ENCODE measurements at places on chromosomes 3 and 15.
A peak's percentile ranks its signal among the peaks of the same experiment; 100 is the strongest.

GRCh38 chr15:68674975-68675374, 96.2 kb downstream of the CORO2B start:
- DNase-seq = no peak

GRCh38 chr15:92883163-92883875, 16.8 kb upstream of the CHD2 start:
- peak; percentile 79 for DNase-seq

DNA sequence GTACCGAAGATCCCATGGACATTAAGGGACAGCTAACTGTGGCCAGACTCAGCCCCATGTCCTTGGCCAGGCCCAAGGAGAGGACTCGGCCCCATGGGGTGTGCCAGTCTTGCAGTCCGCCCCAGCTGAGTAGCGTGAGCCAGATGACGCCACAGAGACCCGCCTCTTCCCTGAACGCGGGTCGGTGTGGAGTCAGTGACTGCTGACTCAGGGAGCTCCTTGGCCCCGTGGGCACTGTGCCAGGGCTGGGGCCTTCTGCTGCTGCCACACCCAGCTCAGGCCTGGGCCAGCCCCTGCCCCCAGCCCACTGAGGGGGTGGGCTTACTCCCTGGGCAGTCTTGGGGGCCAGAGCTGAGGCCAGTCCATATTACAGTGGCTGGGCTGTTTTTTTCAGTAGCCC, 52.8 kb downstream of the PLXNA1 start:
- peak; percentile 93 for DNase-seq

DNA sequence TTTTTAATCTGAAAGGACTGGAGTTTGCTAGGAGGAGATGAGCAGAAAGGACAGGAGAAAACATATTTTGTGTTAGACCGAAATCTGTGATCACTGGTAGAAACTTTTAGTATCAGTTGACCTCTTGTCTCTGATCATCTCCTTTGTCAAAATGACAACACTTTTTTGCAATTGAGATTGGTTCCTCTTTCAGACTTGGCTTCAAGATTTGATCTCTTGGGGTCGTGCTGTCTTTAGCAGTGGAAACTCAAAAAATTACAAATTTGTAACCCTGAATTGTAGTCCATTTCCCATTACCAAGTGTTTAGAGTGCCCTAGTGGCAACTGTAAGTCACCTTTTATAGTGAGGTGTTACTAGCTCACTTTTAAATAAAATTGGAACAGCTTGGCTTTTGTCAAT, 107.4 kb downstream of the KLHL25 start:
- DNase-seq = no peak

GRCh38 chr3:100110162-100110561, 4.1 kb downstream of the FILIP1L start:
- no peak for DNase-seq

- DNase-seq = no peak
These were observed 46.6 kb upstream of the TCF12 start for GRCh38 chr15:56871867-56872266.

- DNase-seq = no peak
These were observed 1002.9 kb downstream of the AGBL1 start for GRCh38 chr15:87082581-87082980.

DNA sequence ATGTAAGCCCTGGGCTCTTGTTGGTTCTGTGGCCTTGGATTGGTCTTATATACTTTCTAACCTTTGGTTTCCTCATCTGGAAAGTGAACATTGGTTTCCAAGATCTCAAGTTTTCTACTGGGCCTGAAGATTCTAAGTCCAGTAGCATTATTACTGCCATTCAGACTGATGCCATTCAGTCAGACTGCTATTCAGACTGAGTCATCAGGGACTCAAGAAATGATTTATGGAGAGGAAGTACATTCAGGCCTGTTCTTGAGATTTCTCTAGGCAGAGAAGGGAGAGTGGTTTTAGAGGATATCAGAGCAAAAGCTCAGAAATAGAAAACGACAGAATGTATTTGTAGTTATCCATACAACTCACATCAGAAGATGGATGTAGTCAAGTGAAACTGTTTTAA, 557.2 kb downstream of the NR2F2 start:
- DNase-seq = no peak

GRCh38 chr3:151210676-151211381, 7.8 kb upstream of the GPR171 start:
- DNase-seq = no peak

DNA sequence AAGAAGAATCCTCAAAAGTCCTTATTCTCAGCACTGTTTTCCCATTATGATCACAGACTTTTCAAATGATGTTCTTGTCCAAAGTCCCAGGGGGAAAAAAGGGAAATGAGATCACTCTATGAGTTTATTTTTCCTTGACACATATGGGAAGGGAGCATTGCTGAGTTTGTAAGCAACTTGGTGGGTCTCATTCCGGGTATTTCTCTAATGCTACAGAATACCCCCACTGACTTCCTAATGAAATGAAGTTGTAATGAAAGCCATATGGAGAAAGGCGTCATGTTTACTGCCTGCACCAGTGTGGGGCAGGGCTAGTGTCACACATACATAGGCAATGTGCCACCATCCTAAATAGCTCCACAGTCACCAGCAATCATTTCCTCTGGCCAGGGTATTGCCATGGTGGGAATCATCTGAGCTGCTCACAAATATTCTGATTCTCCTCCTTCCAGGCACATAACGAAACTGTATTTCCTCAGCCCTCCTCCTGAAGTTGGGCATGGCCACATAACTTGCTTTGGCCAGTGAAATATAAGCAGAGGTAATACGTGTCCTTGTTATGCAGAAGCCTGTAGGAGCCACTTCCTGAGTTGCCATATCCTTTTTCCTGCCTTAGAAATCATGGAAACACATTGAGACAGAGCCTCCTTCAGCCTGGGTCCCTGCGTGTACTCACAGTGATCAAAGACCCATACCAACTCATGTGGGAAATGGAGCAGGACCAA, 41.0 kb upstream of the C15orf61 start:
- no peak for DNase-seq

GRCh38 chr15:25829073-25829472, 34.1 kb downstream of the ATP10A start:
- DNase-seq = no peak
